Dermis microvascular lymphatic vessel endothelial cell (primary cell): ENCODE measurements at places on chromosomes 2 and 18. TPM values are rescaled to one million over a fixed set of nuclear protein-coding genes. Genes with fewer than 3 reads are reported as not detected.

GRCh38 chr2:219119422-219120043 lies 41.1 kb downstream of the NHEJ1 start:
- no peak for DNase-seq

- no peak for DNase-seq
Measured at GRCh38 chr2:239983004-239983778, 42.0 kb downstream of the NDUFA10 start.

- no peak for DNase-seq
Measured at GRCh38 chr2:239153806-239154591, 246.8 kb downstream of the HDAC4 start.

Gene PDE1A
- total RNA-seq, result 6.0 and 10.5 TPM in 2 replicates

- no peak for DNase-seq
Measured at GRCh38 chr2:233820774-233821105, 33.6 kb downstream of the HJURP start.

DNA sequence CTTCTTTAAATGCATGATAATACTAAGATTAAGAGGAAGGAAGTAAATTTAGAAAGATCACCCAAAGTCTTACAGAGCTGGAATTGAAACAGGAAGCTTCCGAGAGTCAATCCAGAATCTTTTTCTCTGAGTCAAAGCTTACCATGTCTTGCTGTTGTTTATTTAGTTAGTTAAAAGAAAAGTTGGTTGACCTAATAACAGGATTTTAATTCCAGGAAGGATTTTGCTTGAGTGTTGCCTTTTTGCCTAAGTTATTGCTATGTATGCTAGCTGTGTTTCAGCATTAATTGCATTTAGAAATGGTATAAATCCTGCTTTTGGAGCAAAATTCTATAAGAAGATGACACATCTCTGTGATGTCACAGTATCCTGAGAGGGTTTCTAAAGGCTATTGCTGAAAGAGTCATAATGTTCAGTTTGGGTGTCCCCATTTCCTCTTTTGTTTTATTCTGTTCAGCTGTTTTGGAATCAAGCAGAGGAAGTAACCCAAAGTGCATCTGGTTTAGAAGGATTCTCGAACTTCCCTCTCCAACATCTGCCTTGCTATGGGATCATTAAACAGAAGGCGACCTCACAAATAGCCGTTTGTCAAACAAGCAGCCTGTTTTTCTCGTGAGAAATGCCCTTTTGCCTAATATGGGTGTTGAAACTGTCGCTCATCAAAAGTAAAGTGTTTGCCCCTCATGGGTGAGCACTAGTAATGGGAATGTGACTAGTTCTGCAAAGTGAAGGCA lies 271.5 kb upstream of the MMADHC start:
- DNase-seq, result peak; percentile 49

DNA sequence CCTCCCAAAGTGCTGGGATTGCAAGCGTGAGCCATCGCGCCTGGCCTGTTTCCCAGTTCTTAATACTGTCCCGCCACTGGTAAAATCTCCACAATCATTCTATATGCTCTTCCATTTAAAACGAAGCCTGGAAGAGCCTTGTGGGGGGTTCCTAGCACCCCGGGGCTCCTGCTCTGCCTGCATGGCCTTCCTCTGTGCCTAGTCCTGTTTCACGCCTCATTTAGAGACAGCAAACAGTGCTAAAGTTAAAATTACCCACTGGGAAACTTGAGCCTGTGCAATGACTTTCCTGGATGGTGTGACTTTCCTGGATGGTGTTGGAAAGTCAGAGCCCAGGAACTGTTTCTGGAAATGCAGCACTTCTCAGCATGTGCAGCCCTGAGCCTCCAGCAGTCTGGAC lies 55.0 kb downstream of the INPP5D start:
- no peak for DNase-seq
